T-helper 2 cell treated with Interferon-gamma antibody and Interleukin-4, amounts not matched to agents 5 μg/mL and 100 μg/mL, for 36 hours (primary cell): ENCODE measurements at places on chromosomes 6 and 20.

GRCh38 chr6:108576709-108577108, 16.0 kb downstream of the FOXO3 start:
- no peak for DNase-seq
- peaks cover 7% of the 10 kb centered on the region for H3K27me3 ChIP-seq
- peaks cover 5% of the 10 kb centered on the region for H3K36me3 ChIP-seq
- no peak overlapping the region for H3K27ac ChIP-seq

- no peak overlapping the region for H3K27ac ChIP-seq
- no peaks in the 10 kb centered on the region for H3K4me1 ChIP-seq
- H3K4me3 ChIP-seq: no peak overlapping the region
- no peak for DNase-seq
- no peaks in the 10 kb centered on the region for H3K36me3 ChIP-seq
Observed at GRCh38 chr20:47865912-47866311, 80.6 kb upstream of the SULF2 start.

DNA sequence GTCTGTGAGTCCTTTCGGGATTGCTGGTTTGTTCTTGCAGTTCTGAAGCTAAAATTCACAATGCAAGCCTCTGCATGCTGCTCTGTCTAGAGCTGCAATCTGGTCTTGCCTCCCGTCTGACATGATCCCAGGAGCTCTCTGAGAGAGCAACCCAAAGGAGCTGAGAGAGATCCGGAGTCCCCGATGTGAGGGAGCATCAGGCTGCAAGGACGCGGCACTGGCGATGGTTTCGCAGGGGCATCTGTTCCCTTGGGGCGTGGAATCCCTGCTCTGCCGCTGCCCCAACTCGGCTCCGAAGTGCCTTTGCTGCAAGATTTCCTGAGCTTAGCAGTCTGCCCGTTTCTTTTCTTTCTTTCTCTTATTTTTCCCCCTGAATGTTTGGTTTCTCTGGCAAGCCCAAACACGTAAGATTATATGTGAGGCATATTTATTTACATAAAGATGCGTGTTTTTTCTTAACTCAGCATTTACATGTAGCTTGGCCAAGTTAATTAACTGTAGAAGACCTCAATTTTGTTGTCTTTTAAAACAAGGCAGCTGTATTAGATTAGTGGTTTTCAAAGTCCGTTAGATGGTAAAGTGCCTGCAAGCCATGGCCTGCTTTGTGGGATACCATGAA, 873.0 kb downstream of the KIF16B start:
- H3K36me3 ChIP-seq: no peaks in the 10 kb centered on the region
- no peak overlapping the region for H3K27ac ChIP-seq
- DNase-seq: no peak

GRCh38 chr6:87297119-87297518, 25.3 kb upstream of the SMIM8 start:
- no peak overlapping the region for H3K27ac ChIP-seq
- H3K4me3 ChIP-seq: no peak overlapping the region
- peaks cover 18% of the 10 kb centered on the region for H3K27me3 ChIP-seq
- H3K36me3 ChIP-seq: no peaks in the 10 kb centered on the region
- H3K4me1 ChIP-seq: no peaks in the 10 kb centered on the region
- DNase-seq: no peak

DNA sequence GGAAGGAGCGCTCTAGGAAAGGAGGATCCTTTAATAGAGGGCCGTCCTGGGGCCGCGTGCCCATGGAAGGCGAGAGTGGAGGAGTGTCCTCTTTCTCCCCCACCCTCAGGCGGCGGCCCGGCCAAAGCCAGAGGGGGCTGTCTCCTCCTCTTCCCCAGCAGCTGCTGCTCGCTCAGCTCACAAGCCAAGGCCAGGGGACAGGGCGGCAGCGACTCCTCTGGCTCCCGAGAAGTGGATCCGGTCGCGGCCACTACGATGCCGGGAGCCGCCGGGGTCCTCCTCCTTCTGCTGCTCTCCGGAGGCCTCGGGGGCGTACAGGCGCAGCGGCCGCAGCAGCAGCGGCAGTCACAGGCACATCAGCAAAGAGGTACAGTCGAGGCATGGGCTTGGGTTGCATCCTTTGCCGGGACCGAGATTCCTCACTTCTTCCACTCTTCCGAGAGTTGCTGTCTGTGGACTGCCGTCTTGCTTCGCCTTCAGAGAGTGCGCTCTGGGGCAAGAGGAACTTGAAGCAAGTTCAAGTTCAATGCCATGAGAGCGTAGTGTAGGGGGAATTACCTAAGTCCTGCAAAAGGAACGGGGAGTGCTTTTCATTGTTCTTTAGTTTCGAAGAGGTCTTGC, at the start of gene LAMA2:
TSS of gene LAMA2 (plus strand) at position 148 of the 621 bp plus-strand sequence. CDS start at position 256, 108 bp downstream.
- H3K4me1 ChIP-seq: no peaks in the 10 kb centered on the region
- H3K27me3 ChIP-seq: peaks cover 25% of the 10 kb centered on the region
- no peak within 1 kb of the TSS for H3K4me3 ChIP-seq
- H3K27ac ChIP-seq: no peak within 1 kb of the TSS
- no peak for DNase-seq

DNA sequence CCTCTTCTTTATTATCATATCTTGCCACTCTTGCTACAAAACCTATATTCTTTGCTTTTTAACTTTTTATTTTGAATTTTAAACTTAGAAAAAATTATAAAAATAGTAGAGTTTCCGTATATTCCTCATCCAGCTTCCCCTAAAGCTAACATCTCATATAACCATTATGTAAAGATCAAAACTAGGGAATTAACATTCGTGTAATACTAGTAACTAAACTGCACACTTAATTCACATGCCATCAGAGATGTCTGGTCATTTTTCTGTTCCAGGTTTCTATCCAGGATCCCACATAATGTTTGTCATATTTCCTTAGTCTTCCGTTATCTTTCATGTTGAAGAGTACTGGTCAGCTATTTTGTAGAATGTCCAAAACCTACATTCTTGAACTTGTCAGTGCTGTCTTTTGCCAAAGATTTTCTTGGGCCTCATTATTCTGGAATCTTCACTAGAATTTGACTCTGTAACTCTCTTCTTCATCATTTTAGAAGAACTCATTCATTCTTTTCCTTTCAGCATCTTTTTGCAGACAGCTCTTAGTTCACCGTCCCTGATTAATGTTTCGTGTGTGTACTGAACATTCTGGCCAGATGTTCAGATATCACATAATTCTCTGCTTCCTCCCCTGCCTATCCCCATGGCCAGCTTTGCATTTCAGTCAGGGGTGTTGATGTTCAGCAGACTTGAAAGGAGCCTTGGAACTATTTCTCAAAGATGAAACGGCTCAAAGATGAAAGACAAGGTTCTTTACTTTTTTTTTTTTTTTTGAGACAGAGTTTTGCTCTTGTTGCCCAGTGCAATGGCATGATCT, 9.4 kb downstream of the CTNNBL1 start:
- no peak overlapping the region for H3K27ac ChIP-seq
- H3K4me1 ChIP-seq: no peaks in the 10 kb centered on the region
- H3K27me3 ChIP-seq: no peaks in the 10 kb centered on the region
- peaks cover 4% of the 10 kb centered on the region for H3K36me3 ChIP-seq
- DNase-seq: no peak

- no peak for DNase-seq
- H3K27ac ChIP-seq: no peak overlapping the region
- H3K36me3 ChIP-seq: no peaks in the 10 kb centered on the region
Observed at GRCh38 chr20:62688855-62689460, 19.7 kb upstream of the NTSR1 start.

GRCh38 chr6:36997811-36998722, 7.4 kb upstream of the FGD2 start:
- H3K27me3 ChIP-seq: peaks cover 31% of the 10 kb centered on the region
- no peak for DNase-seq
- H3K36me3 ChIP-seq: no peaks in the 10 kb centered on the region
- H3K27ac ChIP-seq: no peak overlapping the region
- no peaks in the 10 kb centered on the region for H3K4me1 ChIP-seq
- H3K4me3 ChIP-seq: no peak overlapping the region

DNA sequence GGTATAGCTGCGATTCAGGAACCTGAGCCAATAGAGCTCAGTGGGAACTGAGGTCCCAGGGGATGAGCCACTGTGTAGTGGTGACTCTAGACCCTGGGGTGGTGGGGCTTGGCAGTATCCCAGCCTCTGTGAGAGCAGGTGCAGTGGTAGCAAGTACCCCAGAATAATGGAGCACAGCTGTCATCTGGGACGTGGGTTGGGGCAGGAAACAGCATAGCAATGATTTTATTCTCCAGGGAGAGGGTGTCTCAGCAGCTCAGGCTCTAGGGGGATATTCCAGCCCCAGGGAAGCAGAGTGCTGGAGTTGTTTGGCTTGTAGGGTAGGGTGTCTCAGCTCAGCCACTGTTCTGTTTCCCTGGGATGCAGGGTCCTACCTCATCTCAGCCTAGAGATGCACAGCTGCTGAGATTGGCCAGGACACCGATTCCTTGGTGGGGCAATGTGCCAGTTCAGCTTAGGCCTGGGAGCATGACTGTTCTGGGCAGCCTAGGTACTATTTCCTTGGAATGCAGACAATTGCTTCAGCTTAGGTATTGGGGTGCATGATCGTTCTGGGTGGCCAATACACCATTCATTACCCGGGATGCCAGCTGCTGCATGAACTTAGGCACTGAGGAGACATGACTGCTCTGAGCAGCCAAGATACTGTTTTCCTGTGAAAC, 34.0 kb upstream of the NUP153 start:
- no peak overlapping the region for H3K4me3 ChIP-seq
- DNase-seq: no peak
- no peak overlapping the region for H3K27ac ChIP-seq

- no peak overlapping the region for H3K27ac ChIP-seq
- H3K4me1 ChIP-seq: no peaks in the 10 kb centered on the region
- DNase-seq: no peak
- no peak overlapping the region for H3K4me3 ChIP-seq
- peaks cover 45% of the 10 kb centered on the region for H3K27me3 ChIP-seq
Observed at GRCh38 chr6:132685009-132685408, 26.0 kb upstream of the TAAR1 start.

DNA sequence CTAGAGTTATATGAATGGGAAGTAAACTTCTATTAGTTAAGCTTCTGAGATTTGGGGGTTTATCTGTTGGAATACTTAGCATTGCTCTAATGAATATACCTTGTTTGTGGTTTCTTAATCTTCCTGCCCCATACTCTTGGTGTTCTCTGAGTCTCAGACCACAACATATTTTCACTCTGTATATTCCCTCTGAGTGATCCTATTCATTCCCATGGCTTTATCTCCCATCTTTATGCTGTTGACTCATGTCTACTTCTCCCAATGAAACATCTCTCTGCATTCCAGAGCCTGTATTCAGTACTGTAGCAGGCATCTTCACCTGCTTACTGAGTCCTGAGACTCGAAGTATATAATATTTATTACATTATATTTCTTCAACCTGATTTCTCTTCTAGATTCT, 283.7 kb upstream of the MAP3K7 start:
- DNase-seq: no peak
- H3K4me1 ChIP-seq: no peaks in the 10 kb centered on the region
- no peak overlapping the region for H3K27ac ChIP-seq
- H3K4me3 ChIP-seq: no peak overlapping the region

GRCh38 chr20:37745553-37745952, 51.7 kb downstream of the CTNNBL1 start:
- H3K27ac ChIP-seq: no peak overlapping the region
- H3K4me1 ChIP-seq: peaks cover 13% of the 10 kb centered on the region
- H3K27me3 ChIP-seq: no peaks in the 10 kb centered on the region
- peaks cover 20% of the 10 kb centered on the region for H3K36me3 ChIP-seq
- H3K4me3 ChIP-seq: no peak overlapping the region
